ENCODE measurements at places on chromosomes 1 and 21. TPM values are rescaled to one million over a fixed set of nuclear protein-coding genes. Genes with fewer than 3 reads are reported as not detected.

The TEKT2 gene
- 0.29 TPM for total RNA-seq

The FCRL2 gene
- 3.9 TPM for total RNA-seq

The C1QC gene
- total RNA-seq = not detected

The OR2T11 gene
- not detected for total RNA-seq

The PCP4L1 gene
- total RNA-seq = not detected

The QSOX1 gene
- 22.0 TPM for total RNA-seq

The ARMH1 gene
- total RNA-seq = 56.8 TPM

The GLIS1 gene
- total RNA-seq = not detected

The ERRFI1 gene
- 1.8 TPM for total RNA-seq

The ACTN2 gene
- not detected for total RNA-seq

The SLC44A5 gene
- not detected for total RNA-seq

Measured in T-helper 17 cell (primary cell).